ENCODE measurements at places on chromosomes 7 and 10. TPM values are rescaled to one million over a fixed set of nuclear protein-coding genes. Genes with fewer than 3 reads are reported as not detected.

Gene ANXA8L1
- total RNA-seq, result not detected

Gene ADAM12
- total RNA-seq, result 8.8 TPM

Gene AGAP9
- total RNA-seq, result 1.6 TPM

Gene FBXW4
- total RNA-seq, result 80.5 TPM

Gene ACSL5
- total RNA-seq, result 2.3 TPM

Gene MEOX2
- 0.23 TPM for total RNA-seq

Gene FOXP2
- 94.6 TPM for total RNA-seq

Gene ENKUR
- 16.6 TPM for total RNA-seq

Gene RARRES2
- total RNA-seq, result 10.8 TPM

Gene ZSCAN25
- 14.8 TPM for total RNA-seq

Gene ZNF25
- total RNA-seq, result 67.6 TPM

Gene ACHE
- total RNA-seq, result 73.4 TPM

Gene ODAD2
- 5.5 TPM for total RNA-seq

Gene STOX1
- 15.7 TPM for total RNA-seq

Gene CALHM3
- not detected for total RNA-seq

Gene COL26A1
- 31.6 TPM for total RNA-seq

Gene HOXA3
- total RNA-seq, result not detected

Gene EGR2
- 1.2 TPM for total RNA-seq

Gene CRHR2
- 1.6 TPM for total RNA-seq

Gene PHKG1
- total RNA-seq, result 7.2 TPM

Gene PTER
- 0.92 TPM for total RNA-seq

Gene ACTR1A
- 183 TPM for total RNA-seq

Gene MACROH2A2
- 45.7 TPM for total RNA-seq

Gene CYP3A5
- not detected for total RNA-seq

Gene LLCFC1
- total RNA-seq, result not detected

Gene CD36
- total RNA-seq, result 55.6 TPM

Gene GARIN1A
- 0.92 TPM for total RNA-seq

Gene MCM10
- total RNA-seq, result 5.3 TPM

Gene GRID1
- total RNA-seq, result 20.1 TPM

Gene GJD4
- 0.23 TPM for total RNA-seq

Gene HKDC1
- total RNA-seq, result 2.1 TPM

Gene HIP1
- 24.7 TPM for total RNA-seq

Gene CALML5
- not detected for total RNA-seq

Gene OR6B1
- total RNA-seq, result not detected

Gene OR2AE1
- total RNA-seq, result not detected

Gene GPR15LG
- total RNA-seq, result not detected

Gene CCDC172
- total RNA-seq, result not detected

Gene FAM131B
- total RNA-seq, result 78.4 TPM

Gene PTPRN2
- 84.9 TPM for total RNA-seq

Gene LRRC61
- 12.9 TPM for total RNA-seq

Gene PVRIG
- total RNA-seq, result not detected

Gene LIPK
- not detected for total RNA-seq

Gene INSYN2A
- 22.6 TPM for total RNA-seq

Gene EPHB6
- total RNA-seq, result 21.9 TPM

Gene SEMA3A
- total RNA-seq, result 16.4 TPM

Gene COL28A1
- total RNA-seq, result 1.4 TPM

Gene AGBL3
- total RNA-seq, result 7.4 TPM

Gene STEAP4
- total RNA-seq, result 0.23 TPM

Gene FLNC
- 20.1 TPM for total RNA-seq

Gene RBP3
- total RNA-seq, result not detected

Gene LRIT1
- not detected for total RNA-seq

Gene CXCL12
- 13.1 TPM for total RNA-seq

Gene ELOVL3
- 0.92 TPM for total RNA-seq

Gene C10orf143
- 1.4 TPM for total RNA-seq

Gene IGFBP3
- 7.2 TPM for total RNA-seq

All from diencephalon (tissue), 1 donor.